Tracheal epithelial cell (primary cell): ENCODE measurements at places on chromosomes 11 and 22. TPM values are rescaled to one million over a fixed set of nuclear protein-coding genes. Genes with fewer than 3 reads are reported as not detected.

The OR51B2 gene
- not detected in 2 replicates for total RNA-seq

The FAM118B gene
- 13.6 and 30.8 TPM in 2 replicates for total RNA-seq

The AIFM3 gene
- total RNA-seq, result 1.9 and 3.0 TPM in 2 replicates

The CHST1 gene
- under 0.01 TPM in 1 of 2 replicates, not detected in the other for total RNA-seq

The SNU13 gene
- 91.9 and 94.7 TPM in 2 replicates for total RNA-seq

The LTBP3 gene
- 19.8 and 39.0 TPM in 2 replicates for total RNA-seq

The LRRC4C gene
- total RNA-seq, result 0.24 TPM in 1 of 2 replicates, not detected in the other

The POTEH gene
- total RNA-seq, result not detected in 2 replicates

The SYTL2 gene
- 11.1 and 20.0 TPM in 2 replicates for total RNA-seq

The NTM gene
- total RNA-seq, result 0.43 and 8.9 TPM in 2 replicates

The HINFP gene
- total RNA-seq, result 13.0 and 27.5 TPM in 2 replicates

The OVOL1 gene
- total RNA-seq, result 8.1 and 61.7 TPM in 2 replicates

The HSPA8 gene
- 1,324 and 1,325 TPM in 2 replicates for total RNA-seq

The TMEM86A gene
- under 0.01 and 2.7 TPM in 2 replicates for total RNA-seq

The VPREB1 gene
- not detected in 2 replicates for total RNA-seq

The ZNF214 gene
- 0.24 and 0.85 TPM in 2 replicates for total RNA-seq

The MAPK12 gene
- total RNA-seq, result 11.7 and 27.7 TPM in 2 replicates

The MN1 gene
- 2.6 and 2.9 TPM in 2 replicates for total RNA-seq

The FGF3 gene
- not detected in 2 replicates for total RNA-seq

The FREY1 gene
- 0.48 and 2.6 TPM in 2 replicates for total RNA-seq

The CD3E gene
- not detected in 2 replicates for total RNA-seq

The CRYBB2 gene
- not detected in 2 replicates for total RNA-seq

The TEX54 gene
- not detected in 2 replicates for total RNA-seq

The CCDC116 gene
- total RNA-seq, result 0.24 TPM in 1 of 2 replicates, not detected in the other

The PTGDR2 gene
- total RNA-seq, result not detected in 2 replicates

The CCDC73 gene
- total RNA-seq, result under 0.01 TPM in 1 of 2 replicates, not detected in the other

The FGF19 gene
- not detected in 2 replicates for total RNA-seq

The PARVA gene
- total RNA-seq, result 9.0 and 10.1 TPM in 2 replicates

The GSTT2B gene
- 1.9 and 3.0 TPM in 2 replicates for total RNA-seq

The USP47 gene
- total RNA-seq, result 46.3 and 64.6 TPM in 2 replicates

The SLC43A3 gene
- total RNA-seq, result 3.8 and 23.4 TPM in 2 replicates

The RASSF10 gene
- 1.2 and 1.5 TPM in 2 replicates for total RNA-seq

The RAD9A gene
- 8.7 TPM in 2 replicates for total RNA-seq

The OR52I1 gene
- not detected in 2 replicates for total RNA-seq

The TNNT3 gene
- total RNA-seq, result 0.96 TPM in 1 of 2 replicates, not detected in the other

The PDGFB gene
- total RNA-seq, result 0.64 and 21.2 TPM in 2 replicates

The RFPL1 gene
- total RNA-seq, result not detected in 2 replicates

The TRIM51 gene
- total RNA-seq, result not detected in 2 replicates

The MOGAT2 gene
- not detected in 2 replicates for total RNA-seq

The C11orf98 gene
- total RNA-seq, result 23.9 and 32.8 TPM in 2 replicates

The CHRDL2 gene
- not detected in 2 replicates for total RNA-seq

The OSM gene
- total RNA-seq, result not detected in 2 replicates

The MISFA gene
- 1.9 TPM in 1 of 2 replicates, not detected in the other for total RNA-seq

The CAPRIN1 gene
- total RNA-seq, result 128 and 159 TPM in 2 replicates

The PNPLA5 gene
- not detected in 2 replicates for total RNA-seq

The PTPRCAP gene
- 0.24 TPM in 1 of 2 replicates, not detected in the other for total RNA-seq

The FXYD2 gene
- total RNA-seq, result 0.64 and 59.8 TPM in 2 replicates

The HRAS gene
- total RNA-seq, result 85.5 and 92.5 TPM in 2 replicates

The MUC6 gene
- not detected in 2 replicates for total RNA-seq

The DEFB131B gene
- not detected in 2 replicates for total RNA-seq

The CDHR5 gene
- not detected in 2 replicates for total RNA-seq

The BAD gene
- total RNA-seq, result 88.2 and 97.6 TPM in 2 replicates

The DDX25 gene
- 0.24 TPM in 1 of 2 replicates, not detected in the other for total RNA-seq

The MS4A7 gene
- total RNA-seq, result not detected in 2 replicates

The SLC22A9 gene
- total RNA-seq, result not detected in 2 replicates

The ADAMTS15 gene
- total RNA-seq, result 0.21 and 0.24 TPM in 2 replicates

The PRRG4 gene
- total RNA-seq, result 7.2 and 9.8 TPM in 2 replicates

The SLC22A25 gene
- total RNA-seq, result not detected in 2 replicates

The C11orf42 gene
- not detected in 2 replicates for total RNA-seq
